ENCODE measurements at places on chromosomes 2 and 18.

GRCh38 chr2:232699110-232699509, 2.0 kb downstream of the GIGYF2 start:
- DNase-seq, result no peak

DNA sequence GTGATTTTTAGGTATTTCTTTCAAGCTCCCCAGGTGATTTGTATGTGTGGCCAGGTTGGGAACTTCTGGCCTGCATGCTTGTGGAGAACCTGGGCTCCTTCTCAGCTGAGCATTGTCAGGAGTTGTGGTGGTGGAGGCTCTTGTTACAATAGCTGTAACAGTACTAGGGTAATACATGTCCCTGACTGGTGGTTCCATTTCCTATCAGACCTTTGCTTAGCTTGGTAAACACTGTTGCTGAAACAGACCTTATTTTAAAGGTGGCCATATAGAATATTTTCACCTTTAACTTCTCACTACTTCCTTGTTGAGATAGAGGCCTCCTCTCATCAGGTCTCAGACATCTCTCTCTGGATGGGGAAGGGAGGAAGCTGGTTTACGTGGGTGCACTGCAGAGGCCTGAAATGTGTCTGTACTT, 79.2 kb downstream of the SETBP1 start:
- DNase-seq, result no peak

GRCh38 chr2:17894556-17894955, 16.1 kb downstream of the KCNS3 start:
- no peak for DNase-seq

DNA sequence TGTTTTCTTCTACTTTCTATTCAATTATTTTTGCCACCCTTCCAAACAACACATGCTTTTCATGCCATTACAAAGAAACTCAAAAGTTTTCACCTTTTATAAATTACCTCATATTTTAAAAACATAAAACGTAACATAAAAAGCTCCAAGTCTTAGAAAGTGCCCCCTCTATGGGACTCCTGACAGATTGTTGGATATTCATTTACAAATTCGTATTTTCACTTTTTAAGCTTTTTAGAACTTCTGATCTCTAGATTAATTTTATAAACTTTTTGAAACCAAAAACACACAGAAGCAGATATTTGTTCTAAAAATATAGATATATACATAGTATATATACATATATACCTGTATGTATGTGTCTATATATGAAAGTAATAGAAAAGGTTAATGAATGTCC, 1.5 kb downstream of the COL5A2 start:
- no peak for DNase-seq

- no peak for DNase-seq
Measured at GRCh38 chr2:73700131-73700611, 37.0 kb downstream of the TPRKB start.

DNA sequence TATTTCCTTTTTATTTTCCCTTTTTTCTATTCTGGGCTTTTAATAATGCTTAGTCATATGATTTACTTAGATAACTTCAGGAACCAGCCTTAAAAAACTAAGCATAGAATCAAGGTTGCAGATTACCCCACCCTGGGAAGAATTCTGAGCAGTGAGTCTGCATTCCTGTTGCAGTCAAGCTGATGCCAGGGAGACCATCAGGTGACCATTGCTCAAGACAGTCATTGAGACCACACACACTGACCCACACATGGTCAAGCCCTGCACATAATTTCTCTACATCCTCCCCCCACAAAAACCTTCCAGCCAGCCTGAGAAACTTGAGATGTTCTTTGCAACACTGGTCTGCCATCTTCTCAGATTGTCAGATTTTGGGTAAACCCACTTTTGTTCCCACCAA, 83.9 kb downstream of the SH3YL1 start:
- no peak for DNase-seq

GRCh38 chr2:35454966-35455638, 900.5 kb upstream of the CRIM1 start:
- no peak for DNase-seq

- DNase-seq, result no peak
Measured at GRCh38 chr2:182868054-182868796, 1.8 kb upstream of the FRZB start.
